ENCODE measurements at places on chromosomes 13 and 19.

DNA sequence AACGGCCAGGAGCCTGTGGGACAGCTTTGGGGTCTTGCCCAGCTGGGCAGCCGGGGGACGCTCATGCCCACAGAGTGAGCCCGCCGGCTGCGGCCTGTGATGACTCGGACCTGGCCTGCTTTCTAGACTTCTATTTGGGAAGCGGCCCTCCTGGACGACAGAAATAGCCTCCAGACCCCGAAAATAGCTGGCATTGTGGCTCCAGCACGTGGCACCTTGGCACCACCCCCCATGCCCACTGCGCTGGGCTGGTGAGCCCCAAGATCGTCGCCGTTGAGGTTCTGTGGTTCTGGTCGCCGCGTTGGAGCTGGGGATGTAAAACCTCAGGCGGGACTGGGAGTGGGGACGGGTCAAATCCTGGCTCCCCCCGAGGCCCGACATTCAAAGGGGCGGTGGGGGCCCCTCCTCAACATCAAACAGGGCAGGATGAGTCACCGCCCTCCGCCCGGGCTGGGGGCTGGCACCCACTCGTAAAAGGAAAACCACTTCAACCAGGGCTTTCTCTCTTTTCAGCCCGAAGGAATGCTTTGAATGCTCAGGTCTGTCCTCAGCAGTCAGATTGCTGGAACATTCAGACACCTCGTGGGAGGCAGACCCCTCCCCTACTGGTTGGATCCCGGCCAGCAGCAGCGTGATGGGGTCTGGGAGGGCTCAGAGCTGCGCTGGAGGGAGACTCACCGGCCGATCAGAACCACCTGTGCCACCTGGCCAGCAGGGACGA is 42.1 kb downstream of the GADD45B start:
- DNase-seq: no peak

DNA sequence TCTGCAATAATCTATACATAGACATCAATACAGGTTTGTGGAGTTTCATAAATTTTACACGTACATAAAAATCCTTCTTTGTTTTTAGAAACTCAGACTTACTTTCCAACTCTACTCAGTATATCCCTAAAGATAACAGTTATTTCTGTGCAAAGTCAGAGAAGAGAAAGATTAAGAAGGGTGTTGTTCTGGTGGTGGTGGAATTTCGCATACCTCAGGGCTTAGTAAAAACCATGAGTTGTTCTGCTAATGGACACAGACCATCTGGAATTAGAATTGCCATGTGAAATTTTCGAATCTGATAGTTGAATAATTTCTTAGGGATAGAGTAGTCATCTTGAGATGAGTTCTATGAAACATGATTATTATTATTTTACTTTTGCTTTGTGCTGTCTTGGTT is 102.7 kb downstream of the ZAR1L start:
- no peak for DNase-seq

GRCh38 chr19:5932146-5932545 is 18.1 kb downstream of the CAPS start:
- DNase-seq: no peak

- no peak for DNase-seq
Observed at GRCh38 chr13:75494491-75494890, 12.5 kb upstream of the TBC1D4 start.

GRCh38 chr13:108448891-108449290 is 179.4 kb downstream of the TNFSF13B start:
- no peak for DNase-seq

- DNase-seq: no peak
Observed at GRCh38 chr19:14198384-14199376, 7.3 kb downstream of the ADGRL1 start.

- DNase-seq: peak; percentile 98
Observed at GRCh38 chr19:35509861-35510625, 3.4 kb downstream of the DMKN start.

DNA sequence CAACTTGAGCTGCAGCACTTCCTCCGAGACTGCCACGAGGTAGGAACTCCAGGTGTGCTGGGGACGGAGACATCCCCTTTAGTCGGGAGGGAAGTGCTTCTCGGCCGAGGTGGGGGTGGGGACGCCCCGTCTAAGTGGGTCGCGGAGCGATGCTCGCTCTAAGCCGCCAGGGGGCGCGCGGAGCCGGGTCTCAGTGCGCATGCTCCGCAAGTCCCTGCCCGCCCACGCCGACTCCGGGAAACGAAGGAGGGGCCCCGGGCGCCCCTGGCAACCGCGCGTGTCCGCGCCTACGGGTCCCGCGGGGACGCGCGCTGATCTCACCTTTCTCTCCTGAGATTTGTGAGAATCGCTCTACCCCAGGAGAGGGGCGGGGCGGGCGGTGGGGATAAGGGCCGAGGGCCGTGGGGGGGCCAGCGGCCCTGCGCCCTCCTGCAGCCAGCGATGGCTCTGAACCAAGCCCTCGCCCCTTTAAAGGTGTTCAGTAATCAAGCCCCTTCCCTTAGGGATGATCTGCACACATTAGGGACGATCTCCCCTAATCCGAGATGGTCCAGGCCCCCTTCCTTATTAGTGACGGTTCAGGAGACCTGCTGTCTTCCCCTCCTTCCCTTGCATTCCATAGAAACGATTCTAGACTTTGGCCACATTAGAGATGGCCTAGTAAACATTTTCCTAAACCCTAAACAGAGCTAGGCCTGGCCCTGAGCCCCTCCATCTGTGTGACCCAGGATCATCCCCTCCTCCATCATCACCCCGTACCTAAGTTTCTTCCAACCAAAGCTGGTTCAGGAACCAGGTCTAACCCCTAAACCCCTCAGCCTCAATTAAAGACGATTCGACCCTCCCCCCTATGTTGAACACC is 47.3 kb upstream of the SHKBP1 start:
- DNase-seq: peak; percentile 98

DNA sequence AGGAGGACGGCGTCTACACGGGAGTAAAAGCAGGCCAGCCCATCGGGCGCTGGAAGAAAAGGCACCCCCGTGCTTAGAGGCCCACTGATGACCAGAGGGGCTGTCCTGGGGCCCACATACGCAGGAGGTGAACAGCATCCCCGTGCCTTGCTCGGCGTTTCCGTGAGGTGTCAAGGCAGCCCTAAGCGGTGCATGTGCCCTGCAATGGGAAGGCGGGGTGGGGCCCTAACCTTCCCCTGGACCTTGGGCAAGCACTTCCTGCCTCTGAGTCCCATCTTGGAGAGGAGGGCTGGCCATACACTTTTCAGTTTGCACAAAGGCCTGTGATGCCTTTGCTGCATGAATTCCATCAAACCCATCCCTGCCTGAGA is 47.8 kb upstream of the ATP11A start:
- DNase-seq: no peak

DNA sequence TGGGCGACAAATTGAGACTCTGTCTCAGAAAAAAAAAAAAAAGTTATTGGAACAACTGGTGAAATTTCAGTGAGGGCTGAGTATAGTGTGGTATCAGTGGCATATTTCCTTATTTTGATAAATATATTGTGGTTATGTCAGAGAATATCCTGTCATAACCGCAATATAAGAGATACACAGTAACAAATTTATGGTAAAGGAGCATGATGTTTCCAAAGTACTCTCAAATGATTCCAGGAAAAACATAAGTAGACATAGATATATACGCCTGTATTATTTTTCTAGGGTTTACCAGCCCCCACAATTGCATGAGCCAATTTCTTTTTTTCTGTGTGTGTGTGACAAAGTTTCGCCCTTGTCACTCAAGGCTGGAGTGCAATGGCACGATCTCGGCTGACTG is 5.7 kb upstream of the C5AR1 start:
- DNase-seq: no peak

GRCh38 chr13:35225582-35225981 is 250.9 kb downstream of the MAB21L1 start:
- DNase-seq: no peak

DNA sequence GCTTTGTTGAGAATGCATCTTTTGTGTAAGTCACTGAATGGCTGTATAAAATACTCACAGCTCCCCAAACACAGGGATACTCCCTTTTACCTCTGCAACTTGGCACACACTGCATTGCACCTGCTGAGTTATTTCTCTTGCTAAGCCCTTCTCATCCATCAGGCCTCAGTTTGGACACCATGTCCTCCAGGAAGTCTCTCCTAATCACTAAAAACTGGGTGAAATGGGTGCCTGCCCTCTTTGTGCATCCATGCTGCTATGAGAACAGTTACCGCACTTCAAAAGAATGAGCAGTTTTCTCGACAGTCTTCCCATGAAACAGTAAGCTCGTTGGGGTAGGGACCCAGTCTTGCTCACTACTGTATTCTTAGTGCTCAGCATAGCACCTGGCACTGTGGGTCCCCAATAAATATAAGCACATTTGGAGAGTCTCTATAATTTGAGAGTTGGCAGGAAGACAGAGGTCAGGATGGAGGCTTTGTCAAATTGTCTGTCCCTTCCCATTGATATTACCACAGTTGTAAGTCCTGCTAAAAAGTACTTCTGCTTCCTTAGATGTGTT is 4.6 kb upstream of the SLC25A30 start:
- DNase-seq: no peak

GRCh38 chr19:31502536-31503170 is 153.4 kb upstream of the TSHZ3 start:
- DNase-seq: no peak

DNA sequence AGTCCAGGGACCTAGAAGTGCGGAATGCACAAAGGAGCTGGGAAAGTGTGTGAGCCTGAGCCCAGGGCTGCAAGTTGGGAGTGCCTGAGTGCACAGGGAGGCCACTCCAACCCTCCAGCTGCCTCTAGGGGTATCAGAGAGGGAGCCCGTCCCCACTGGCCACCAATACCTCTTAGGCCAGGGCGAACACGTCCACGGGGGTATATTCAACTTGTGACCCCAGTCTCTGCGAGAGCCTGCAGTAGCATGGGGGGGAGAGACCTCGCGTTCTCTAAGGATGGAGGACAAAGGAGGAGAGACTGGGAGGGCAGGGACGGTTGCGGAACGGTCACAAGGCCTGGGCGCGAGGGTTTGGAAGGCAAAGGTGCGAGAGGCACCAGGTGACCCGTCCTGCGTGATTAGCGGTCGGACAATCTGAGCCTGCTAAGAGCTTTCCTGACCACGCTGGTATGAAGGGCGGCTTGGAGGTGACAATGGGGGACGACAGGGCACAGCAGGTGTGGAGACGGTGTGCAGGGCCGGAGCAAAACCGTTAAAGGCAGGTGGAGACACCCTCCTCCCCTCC is 676 bp downstream of the CD320 start:
- DNase-seq: no peak

DNA sequence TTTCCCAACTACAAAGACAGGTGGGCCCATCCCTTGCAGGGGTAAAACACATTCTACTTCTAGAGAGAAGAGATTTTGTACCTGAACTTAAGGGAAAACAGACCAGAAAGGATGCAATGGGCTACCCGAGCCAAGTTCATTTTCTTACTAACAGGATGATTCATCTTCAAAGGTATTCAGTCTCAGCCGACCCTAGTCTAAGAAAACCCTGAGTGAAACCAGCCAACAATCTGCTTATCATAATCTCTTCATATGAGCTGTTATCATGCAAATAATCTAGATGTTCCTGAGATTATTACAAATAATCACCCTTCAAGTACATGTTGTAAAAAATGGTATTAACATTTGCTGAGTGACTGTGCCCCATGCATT is 15.6 kb downstream of the PABPC3 start:
- no peak for DNase-seq

- DNase-seq: no peak
Observed at GRCh38 chr13:33172400-33172799, 113.2 kb downstream of the STARD13 start.

- no peak for DNase-seq
Observed at GRCh38 chr19:50639121-50640112, at the start of gene SYT3. SYT3 (minus strand) TSS chr19:50639881; CDS start chr19:50637411, 2,470 bp downstream.

- DNase-seq: peak; percentile 76
Observed at GRCh38 chr13:50909605-50910484, at the start of gene RNASEH2B. RNASEH2B (plus strand) TSS chr13:50909791; CDS start chr13:50910077, 286 bp downstream.

DNA sequence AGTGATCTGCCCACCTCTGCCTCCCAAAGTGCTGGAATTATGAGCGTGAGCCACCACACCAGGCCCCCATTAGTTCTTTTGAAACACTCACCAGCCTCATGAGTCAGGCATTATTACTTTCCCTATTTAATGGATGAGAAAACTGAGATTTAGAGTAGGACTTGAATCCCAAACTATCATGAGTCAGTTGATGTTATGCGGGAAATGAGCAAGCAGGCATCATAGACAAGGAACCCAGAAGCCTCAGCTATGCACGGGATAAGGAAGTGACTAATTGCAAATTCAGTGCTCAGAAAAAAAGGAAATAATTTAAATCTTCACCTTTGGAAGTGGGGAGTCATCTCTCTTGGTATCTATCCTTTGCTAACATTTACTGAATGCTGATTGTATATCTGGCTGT is 217.5 kb downstream of the ABCC4 start:
- DNase-seq: no peak
